ENCODE measurements at places on chromosomes 4 and X.

DNA sequence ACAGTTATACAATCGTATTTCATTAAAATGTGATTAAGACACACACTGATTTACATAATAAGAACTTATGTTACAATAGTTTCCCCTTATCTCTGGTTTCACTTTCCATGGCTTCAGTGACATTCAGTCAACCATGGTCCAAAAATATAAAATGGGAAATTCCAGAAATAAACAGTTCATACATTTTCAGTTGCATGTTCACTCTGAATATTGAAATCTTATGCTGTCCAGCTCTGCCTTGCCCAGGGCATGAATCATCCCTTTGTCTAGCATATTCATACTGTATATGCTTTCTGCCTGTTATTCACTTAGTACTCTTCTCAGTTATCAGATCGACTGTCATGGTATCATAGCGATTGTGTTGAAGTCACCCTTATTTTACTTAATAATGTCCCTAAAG is 173.8 kb upstream of the DCAF12L2 start:
- DNase-seq: no peak

DNA sequence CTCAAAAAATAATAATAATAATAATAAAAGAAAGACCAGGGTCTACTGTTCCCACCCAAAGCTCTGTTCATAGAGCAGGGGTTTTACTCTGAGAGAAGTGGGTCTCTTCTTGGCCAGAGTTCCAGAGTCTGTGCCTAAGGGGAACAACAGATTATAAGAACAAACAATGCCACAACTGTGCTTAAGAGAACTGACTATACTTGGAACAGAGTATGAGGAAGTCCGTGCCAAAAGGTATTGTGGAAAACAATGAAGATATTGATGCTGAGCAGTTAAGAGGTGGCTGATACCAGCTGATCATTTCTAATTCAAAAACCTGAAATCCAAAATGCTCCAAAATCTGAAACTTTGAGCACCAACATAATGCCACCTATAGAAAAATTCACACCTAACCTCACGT is 229.6 kb downstream of the FBXO8 start:
- DNase-seq: no peak

GRCh38 chr4:174307694-174308093 is 24.0 kb downstream of the CEP44 start:
- DNase-seq: no peak

DNA sequence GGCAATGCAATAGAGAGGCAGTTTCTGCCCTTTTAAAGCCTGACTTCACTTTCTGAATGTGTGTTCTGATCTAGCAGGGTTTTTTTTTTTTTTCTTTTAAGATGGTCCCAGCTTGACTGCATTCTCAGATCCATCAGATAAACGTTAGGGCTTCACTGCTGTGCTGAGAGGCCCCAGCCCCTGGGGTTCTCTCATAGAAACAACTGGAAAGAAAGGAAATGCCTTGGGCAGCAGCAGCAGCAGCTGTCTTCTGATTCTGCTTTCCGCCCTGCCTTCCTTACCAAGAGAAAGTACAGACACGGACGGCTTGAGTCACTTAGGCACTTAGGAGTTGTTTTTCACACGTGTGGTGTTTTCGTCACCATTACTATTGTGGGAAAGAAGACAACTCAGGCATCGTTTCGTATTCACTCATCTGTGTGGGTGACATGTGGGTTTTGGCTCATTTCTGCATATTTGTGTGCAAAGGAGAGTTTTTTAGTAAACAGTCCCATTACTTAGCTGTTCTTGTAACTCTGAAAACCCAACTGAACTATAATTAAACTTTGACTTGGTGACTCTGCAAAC is 172.0 kb downstream of the PTTG2 start:
- DNase-seq: no peak

- no peak for DNase-seq
Observed at GRCh38 chr4:41751449-41752061, 3.0 kb upstream of the PHOX2B start.

- DNase-seq: no peak
Observed at GRCh38 chr4:2861631-2862436, 18.2 kb downstream of the ADD1 start.

- no peak for DNase-seq
Observed at GRCh38 chrX:8306291-8306925, 135.3 kb upstream of the VCX2 start.

GRCh38 chr4:150682126-150682525 is 100.2 kb downstream of the MAB21L2 start:
- DNase-seq: no peak

DNA sequence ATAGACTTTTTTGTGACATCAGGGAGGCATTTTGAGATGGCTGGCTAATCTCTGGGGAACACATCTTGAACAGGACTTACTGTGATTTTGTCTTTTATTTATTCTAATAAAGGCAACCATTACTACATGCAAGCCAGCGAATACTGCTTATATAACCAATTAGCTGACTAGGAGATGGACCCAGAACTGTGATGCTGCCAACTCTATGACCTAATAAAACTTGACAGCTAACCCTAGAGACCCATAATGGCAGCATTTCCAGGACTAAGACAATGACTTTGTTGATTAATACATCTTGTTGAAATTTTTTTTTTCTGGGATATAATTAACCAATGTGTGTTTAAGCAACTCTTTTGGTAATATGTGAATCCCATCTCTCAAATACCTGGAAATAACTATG is 584.6 kb downstream of the PRR32 start:
- no peak for DNase-seq

GRCh38 chrX:37314531-37314930 is 34.6 kb upstream of the PRRG1 start:
- DNase-seq: peak; percentile 6

GRCh38 chrX:133781174-133781573 is 204.2 kb downstream of the GPC3 start:
- no peak for DNase-seq

DNA sequence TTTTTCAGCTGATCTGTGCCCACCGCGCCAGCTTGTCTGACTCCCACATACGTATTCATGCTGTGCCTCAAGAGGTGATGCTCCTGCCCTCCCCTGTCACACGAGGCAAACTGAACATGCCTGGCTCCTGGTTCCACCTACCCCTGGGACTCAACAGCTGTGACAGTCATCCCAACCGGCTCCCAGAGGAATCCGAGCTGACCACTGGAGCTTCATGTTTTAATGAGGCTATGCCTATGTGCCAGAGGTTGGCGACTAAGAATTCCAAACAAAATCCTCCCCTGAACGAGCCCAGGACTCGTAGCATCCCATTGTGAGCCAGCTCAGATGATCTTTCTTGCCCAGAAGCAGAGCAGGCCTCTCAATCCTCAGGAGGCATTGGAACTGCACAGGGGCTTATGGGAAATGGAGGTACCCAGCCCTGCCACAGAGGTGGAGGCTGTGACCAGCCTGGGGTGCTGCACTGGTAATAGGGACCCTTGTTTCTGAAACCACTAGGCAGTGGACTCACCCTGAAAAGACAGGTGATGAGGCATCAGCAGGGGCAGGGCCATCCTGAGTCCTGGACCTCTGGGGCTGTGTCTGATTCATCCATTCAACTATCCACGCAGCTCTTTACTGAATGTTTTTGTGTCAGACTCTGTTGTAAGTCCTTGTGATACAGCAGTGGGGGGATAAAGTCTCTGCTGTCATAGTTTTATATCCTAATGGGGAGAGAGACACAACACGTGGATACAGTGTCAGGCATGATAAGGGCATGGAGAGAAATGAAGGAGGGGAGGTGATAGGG is 325.0 kb downstream of the EVC2 start:
- no peak for DNase-seq

DNA sequence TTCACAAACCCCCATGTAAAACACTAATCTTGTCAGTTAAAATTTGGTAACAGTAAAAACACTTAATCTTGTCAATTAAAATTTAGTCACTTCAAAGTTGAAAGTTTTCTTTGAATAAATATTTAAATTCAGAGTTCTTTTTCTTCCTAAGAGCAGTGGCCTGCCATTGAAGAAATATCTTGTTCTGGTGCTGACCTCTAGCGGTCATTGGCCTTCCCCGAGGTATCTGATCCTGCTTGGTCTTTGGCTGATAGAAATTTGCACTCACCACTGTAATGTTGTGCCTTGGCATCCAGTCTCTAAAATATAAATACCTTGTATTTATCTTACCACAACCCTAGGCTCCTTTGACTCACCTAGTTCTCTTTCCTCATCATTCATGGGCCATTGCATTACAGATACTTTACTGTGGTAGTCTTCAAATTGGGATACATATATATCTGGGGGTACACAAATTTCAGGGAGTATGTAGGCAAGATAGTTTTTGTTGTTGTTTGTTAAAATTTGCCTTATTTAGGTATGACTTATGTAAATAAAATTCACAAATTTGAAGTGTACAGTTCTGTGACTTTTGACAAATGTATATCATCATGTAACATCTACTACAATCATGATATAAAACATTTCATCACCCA is 6.7 kb upstream of the ART3 start:
- DNase-seq: peak; percentile 80

DNA sequence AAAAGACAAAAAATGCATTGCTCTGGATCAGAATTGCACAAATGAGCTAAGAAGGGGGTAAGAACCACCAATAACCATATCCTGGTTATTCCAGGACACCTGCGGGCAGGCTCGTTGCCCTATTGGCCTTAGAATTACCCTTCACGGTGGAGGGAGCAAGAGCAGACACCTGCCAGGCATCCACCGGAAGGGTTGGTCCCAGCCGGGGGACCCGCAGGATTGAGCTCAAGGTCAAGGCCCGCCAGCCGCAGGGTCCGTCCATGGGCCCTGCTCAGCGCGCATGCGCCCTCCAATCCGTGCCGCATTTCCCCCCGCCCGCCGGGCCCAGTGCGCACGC is 575 bp downstream of the SLC25A6 start:
- DNase-seq: no peak

GRCh38 chr4:112994732-112995464 is 54.6 kb upstream of the ANK2 start:
- DNase-seq: no peak

GRCh38 chrX:104854188-104854587 is 288.2 kb downstream of the IL1RAPL2 start:
- DNase-seq: no peak

- DNase-seq: no peak
Observed at GRCh38 chr4:54173281-54173912, 55.7 kb upstream of the PDGFRA start.

GRCh38 chrX:23766650-23767551 is 16.1 kb upstream of the SAT1 start:
- DNase-seq: no peak

DNA sequence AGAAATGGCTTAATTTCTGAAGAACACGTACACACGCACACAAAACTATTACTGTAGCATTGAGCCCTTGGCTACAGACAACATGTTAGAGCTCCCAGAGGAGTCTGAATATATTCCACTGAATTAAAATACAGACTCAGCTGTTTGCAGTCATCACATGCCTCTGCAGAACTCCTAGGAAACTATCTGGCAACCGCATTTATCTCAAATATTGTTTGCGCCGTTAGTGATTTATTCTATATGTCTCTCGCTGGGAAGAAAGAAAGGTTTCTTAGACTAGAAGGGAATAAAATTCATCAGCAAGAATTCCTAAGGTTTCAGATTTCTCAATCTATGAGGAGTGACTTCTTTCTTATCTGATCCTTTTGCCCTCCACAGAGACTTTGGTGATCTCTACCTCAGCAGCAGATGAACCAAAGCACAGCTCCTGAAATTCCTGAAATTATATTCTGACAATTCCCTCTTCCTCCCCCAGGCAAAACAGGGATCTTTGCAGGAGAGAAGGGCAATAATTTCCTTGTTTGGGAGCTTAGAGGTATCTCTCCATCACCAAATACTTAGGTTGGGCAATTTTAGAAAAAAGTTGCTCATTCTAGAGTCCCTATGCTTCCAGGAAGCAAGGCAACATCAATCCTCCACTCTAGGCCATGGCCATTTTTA is 199.2 kb downstream of the APBB2 start:
- DNase-seq: no peak

GRCh38 chr4:137993232-137993631 is 248.9 kb downstream of the SLC7A11 start:
- no peak for DNase-seq

DNA sequence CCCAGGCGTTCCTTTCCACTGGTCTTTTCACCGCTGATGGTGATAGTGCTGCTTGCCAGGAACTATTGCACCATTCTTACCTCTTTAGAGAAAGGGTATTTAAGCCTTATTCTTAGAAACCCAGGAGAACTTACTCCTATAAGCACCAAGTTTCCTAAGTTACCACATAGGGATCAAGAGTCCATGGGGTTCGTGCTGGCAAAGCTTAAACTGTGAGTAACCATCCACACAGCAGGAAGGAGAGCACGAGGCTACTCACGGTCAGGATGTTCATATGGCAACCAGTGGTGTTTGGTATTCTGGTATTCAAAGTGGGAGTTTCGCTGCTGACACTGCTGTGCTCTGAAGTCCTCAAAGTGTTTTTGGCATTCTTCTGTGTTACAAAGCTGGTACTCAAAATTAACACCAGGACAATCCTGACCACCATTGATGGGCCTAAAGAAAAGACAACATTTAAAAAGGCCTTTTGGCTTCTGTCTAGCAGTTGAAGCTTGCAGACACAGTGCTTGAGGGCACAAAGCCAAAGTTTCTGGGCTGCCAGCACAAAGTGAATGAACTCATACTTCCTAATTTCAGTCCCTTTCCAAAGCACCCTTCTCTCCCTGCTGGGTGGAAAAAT is 256.9 kb downstream of the ADAMTS3 start:
- DNase-seq: peak; percentile 92

DNA sequence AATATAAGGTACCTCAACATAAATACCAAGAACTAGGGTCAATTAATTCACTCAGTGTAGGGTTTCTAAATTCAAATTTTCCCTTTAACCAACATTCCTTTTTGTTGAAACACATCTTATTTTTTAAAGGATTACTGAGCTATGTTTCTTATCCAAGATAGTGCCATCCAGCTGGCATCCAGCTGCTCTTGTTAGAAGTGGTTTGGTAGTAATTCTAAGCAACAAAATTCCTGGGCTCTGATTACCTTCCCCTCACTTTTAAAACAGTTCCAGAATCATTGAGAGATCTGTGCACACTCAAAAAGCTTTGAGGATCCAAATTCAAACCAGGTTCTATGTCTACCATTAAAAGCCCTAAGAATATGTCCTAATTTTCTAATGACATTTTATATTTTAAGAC is 583.7 kb downstream of the TRIML1 start:
- DNase-seq: no peak

DNA sequence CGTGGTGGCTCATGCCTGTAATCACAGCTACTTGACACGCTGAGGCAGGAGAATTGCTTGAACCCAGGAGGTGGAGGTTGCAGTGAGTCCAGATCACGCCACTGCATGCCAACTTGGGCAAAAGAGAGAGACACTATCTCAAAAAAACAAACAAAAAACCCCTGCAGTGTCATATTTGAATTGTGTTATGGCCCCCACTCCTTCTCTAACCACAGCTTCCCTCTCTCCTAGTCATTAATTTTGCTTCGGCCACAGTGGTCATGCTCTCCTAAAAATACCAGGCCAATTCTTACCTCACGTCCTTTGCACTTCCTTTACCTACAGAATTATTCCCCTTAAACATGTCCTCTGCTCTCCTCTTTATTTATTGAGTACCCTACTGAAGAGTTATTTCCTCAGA is 206.1 kb downstream of the PPP3CA start:
- DNase-seq: no peak

- no peak for DNase-seq
Observed at GRCh38 chrX:71616672-71617529, 1.4 kb downstream of the CXCR3 start.

All from lung microvascular endothelial cell (primary cell).